NK-92 treated with Interleukin-12 subunit alpha and Interleukin-12 subunit beta, amount 100 ng/mL, for 24 hours (cell line): ENCODE measurements at places on chromosomes 4 and X.

GRCh38 chr4:88592600-88593448, 544 bp downstream of the HERC3 start:
- DNase-seq, result no peak

GRCh38 chr4:36224972-36225903, 19.1 kb downstream of the ARAP2 start:
- DNase-seq, result no peak

DNA sequence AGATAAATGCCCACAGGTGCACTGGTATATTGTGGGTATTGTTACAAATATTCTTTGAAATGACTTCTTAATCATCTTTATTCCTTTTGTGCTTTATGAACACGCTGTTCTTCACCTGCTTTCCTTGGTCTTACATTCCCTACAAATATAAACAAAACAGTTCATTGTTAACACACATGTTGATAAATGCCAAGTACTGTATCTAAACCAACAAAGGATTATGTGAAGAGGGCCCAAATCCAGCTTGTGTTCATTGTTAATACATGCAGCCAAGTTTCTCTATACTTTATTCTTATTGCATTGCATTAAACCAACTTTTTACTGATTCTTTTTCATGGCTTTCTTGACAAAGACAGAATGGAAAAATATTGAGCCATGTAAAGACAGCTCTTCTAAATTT, 42.8 kb downstream of the AREG start:
- DNase-seq, result no peak

DNA sequence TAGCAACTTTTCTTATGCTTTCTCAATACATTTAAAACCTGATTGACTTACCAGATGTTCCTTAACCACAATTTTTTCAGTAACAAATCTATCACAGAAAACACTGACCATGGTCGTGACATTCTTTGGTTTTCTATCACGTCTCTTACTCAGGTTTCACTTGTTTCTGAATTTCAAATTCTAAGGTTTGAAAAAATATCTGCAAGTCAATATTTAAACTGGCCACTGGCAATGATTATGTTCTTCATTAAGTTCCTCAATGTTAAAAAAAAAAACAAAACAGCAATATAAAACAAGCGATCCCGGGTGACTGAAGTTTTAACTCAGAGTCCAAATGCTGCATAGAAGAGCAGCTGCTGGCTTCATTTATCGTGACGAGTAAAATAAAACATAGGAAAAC, 128.9 kb downstream of the RBM47 start:
- no peak for DNase-seq

- DNase-seq, result no peak
Measured at GRCh38 chr4:79651456-79651855, 243.4 kb upstream of the GK2 start.
